Stimulated activated CD4-positive, alpha-beta T cell treated with anti-CD3 and anti-CD28 coated beads, TNF-alpha, amount 100 ng/mL, for 48 hours (primary cell): ENCODE measurements at places on chromosomes 2 and 18.

- DNase-seq = no peak
Measured at GRCh38 chr2:219441451-219442255, 7.0 kb downstream of the SPEG start.

GRCh38 chr18:59202258-59202820 is 17.6 kb upstream of the GRP start:
- DNase-seq = no peak

GRCh38 chr2:23629772-23630480 is 244.9 kb downstream of the KLHL29 start:
- DNase-seq = no peak

DNA sequence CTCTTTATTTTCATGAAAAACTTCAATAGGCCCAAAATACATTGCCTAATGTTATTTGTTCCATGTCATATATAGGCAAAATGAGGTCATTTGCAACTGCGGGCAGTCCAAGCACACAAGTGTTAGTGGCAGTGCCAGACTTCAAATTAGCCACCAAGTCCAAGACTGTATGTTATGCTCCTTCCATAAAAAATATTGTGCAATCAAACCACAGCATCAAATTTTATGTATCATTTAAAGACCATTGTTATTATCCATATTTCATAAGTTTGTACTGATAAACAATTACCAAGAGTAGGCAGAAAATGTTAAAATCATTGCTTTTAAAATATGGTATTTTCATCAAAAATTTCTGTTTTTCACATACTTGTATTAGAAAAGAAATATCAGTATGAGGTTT is 54.1 kb downstream of the XIRP2 start:
- no peak for DNase-seq

- DNase-seq = no peak
Measured at GRCh38 chr2:164055623-164056022, 319.8 kb upstream of the FIGN start.

- DNase-seq = no peak
Measured at GRCh38 chr2:3387011-3387410, 7.5 kb downstream of the TRAPPC12 start.

- DNase-seq = no peak
Measured at GRCh38 chr2:180646756-180647155, 333.6 kb upstream of the UBE2E3 start.

- DNase-seq = no peak
Measured at GRCh38 chr2:105812180-105813044, 67.7 kb downstream of the NCK2 start.

DNA sequence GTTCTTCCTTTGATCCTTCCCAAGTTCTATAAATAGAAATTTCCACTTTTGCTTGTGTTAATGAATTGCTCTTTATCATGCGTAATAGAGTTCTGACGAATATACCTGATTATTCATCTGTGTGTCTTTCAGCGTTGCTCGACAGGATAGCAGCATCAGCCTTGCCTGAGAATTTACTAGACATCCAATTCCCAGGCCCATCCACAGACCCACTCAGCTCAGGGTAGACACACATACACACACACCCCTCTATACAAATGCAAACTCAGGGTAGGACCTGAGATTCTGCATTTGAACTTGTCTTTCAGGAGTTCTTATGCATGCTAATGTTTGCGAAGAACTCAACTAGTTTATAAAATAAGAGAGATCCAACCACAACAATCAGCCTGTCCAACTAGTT is 343.4 kb upstream of the GYPC start:
- no peak for DNase-seq

DNA sequence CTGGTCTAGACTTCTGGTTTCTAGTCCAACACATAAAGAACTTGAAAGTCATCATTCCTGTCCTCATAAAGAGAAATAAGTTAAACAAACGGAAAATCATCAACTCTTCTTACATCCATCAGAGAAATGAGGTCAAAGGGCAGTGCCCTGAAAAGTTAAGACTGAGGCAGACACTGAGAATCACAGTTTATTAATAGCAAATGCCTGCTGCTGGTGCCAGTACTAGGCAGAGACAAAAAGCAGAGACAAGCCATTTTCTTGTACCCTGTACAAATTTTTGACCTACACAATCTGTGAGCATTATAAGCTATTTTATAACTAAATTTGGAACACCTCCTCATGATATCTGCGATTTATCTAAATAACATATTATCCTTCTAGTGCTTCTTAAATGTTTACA is 36.8 kb downstream of the ATF2 start:
- DNase-seq = no peak

DNA sequence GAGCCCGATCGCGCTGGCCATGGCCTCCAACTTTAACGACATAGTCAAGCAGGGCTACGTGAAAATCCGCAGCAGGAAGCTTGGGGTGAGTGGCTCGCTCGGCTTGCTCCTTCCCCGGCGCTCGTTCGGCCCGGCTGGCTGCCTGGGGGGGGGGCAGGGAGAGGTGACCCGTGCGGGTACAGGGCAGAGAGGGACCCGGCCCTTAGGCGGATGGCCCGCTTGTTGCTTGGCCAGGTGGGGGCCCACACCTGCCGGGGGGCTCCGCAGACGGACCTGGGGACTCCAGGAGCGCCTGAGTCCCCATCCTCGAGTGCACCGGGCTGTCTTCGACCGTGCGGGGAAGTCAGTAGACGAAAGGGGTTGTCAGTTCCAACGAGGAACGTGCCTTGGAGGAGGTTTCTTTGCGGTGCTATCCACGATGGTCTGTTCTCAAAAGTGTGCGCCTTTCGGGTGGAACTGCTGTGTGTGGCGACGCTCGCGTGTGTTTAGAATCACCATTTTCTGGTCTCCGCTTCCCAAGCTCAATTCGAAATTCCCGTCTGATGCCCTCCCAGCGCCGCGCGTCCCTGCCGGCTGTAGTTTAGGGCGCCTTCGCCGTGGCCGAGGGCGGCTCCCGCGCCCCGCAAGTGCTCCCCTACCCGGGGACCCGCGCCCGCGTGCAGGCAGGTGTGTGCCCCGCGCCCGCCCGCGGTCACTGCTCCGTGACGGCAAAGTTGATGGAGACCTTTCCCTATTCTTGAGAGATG is 711 bp downstream of the DOK6 start:
- no peak for DNase-seq

DNA sequence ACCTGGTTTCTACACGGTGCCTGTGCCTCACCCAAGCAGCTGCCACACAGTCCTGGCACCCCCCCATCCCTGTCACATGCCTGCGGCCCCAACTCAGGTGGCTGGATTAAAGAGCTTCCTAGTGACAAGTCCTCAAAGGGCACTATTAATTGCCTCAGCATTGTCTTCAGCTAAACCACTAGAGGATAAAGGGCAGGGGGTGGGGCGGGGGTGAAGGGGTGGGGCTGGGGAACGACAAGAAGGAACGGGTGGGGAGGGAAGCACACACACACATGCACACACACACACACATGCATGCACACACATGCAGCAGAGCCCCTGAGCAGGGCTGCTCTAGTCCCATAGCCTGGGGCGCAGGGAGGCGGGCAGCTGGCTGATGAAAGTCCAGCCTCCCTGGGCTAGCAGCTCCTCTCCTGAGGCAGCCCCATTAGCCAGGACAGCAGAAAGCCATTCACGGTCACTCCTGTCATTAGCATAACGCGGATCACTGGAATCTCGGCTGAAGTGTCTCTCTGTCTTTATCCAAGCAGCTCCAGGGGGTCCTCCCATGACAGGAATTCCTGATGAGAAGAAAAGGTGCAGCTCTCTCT is 7.4 kb upstream of the TEX261 start:
- DNase-seq = no peak

- DNase-seq = no peak
Measured at GRCh38 chr2:83233326-83233725, 1225.8 kb downstream of the SUCLG1 start.

GRCh38 chr2:64492821-64493220 is 31.3 kb upstream of the AFTPH start:
- no peak for DNase-seq

GRCh38 chr2:240620859-240621258 is 4.4 kb upstream of the GPR35 start:
- DNase-seq = no peak

GRCh38 chr2:240524963-240525718 is 32.6 kb downstream of the ANKMY1 start:
- DNase-seq = no peak

DNA sequence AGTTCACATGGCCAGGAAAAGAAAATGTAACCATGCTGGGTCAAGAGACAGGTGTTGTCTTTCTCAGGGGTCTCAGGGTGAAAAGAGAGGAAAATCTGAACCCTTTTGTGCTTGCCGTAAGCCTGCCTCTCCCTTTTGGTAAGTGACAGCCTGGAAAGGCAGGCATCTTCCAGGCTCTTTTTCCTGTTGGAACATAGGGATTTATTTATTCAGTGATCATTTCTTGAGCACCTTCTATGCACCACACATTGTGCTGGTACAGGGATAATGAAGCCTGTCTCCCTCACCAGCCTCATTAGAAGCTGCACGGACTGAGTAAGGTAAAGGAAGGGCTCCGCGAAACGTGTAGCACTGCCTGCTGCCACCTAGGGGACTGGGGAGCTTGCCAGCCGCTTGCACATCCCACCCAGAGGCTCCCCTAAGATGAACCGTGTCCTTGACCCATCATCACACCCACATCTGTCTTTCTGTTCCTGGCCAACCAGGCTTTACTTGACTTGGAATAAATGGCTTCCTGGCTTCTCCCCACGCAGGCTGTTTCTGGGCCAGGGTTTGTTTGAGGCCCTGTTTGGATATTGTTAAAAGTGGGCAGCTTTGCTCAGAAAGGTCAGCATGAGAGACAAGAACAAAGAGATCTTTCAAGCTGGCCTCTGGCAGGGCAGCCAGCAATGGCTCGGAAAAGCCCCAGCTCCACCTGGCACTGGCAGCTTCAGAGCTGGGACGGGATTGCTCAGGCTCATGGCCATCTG is 73.3 kb upstream of the MCFD2 start:
- DNase-seq = no peak

GRCh38 chr2:33620-34019 is 12.7 kb downstream of the FAM110C start:
- DNase-seq = peak; percentile 44

DNA sequence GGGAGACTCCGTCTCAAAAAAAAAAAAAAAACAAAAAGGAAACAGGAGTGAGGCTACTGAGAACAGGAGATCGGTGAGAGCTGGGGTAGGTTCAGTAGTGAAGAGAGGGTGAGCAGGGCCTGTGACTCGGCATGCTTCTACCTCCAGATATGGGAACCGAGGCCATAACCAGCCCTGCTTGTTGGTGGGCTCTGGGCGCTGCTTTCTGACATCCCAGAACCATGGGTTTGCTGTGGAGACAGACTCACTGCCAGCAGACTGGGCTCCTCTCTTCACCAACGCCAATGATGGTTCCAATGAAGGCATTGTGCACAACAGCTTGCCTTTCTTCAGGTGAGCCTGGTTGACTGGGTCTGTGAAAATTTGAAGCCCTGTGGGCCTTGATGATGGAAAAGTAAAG is 6.2 kb downstream of the CAD start:
- no peak for DNase-seq

DNA sequence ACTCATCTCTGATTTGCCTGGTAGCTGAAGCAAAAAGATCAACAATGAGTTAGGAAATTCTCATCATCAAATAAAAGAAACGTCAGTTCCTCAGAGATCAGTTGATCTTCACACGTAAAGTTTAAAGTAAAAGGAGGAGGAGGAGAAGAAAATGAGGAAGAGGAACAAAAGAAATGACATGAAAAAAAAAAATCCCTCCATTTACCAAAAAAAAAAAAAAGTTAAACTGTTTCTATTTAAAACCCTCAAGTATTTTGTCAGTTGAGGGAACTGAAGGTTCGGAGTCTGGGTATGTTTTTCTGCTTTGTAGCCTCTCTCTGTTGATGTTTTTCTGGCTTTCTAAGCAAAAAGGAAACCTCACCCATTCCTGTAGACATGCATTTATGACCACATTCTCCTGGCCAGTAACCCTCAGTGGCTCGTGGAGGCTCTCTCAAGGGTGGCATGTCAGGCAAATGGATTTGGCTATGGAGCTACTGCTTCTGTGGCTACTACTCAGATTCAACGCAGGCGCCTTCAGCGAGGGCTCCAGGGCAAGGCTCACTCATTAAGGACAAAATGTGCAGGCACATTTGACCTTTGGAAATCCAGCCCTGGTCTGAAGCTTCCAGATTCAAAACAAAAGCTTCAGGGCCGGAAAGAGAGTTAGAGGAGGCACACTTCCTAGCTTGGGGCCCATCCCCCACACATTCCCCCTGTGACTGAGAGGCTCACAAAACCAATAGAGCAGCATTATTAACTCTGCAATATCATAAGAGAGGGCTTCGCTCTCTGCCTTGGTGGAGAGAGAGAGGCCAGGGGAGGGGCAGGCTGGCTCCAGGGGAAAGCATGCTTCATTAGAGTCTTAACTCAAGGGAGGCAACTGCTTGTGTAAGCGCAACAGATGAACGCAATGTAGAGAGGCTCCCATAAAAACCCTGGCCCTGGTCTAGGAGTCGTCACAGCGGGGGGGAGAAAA is 22.3 kb downstream of the KLF7 start:
- no peak for DNase-seq

DNA sequence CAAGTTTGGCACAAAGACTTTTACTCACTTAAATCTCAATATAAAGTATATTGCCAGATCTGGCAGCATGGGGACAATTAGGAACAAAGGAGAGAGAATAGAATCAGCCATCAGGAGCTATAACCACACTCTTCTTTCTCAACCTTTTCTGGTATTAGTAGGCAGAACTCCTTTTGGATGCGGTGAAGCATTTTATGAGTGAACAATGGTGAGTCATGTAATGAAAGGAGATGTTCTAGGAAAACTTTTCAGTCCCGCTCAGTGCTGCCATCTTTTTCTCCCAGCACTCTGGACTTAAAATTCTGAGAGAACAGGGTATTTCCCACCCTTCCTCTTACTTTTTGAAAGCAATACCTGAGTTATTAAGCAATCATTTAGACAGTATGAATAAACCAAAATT is 32.2 kb downstream of the PLEKHA3 start:
- DNase-seq = no peak

- DNase-seq = no peak
Measured at GRCh38 chr18:32213693-32214092, 23.9 kb downstream of the MEP1B start.

- DNase-seq = no peak
Measured at GRCh38 chr2:109144721-109145120, 15.7 kb downstream of the SH3RF3 start.

- no peak for DNase-seq
Measured at GRCh38 chr2:207938886-207939285, 86.4 kb downstream of the PLEKHM3 start.

DNA sequence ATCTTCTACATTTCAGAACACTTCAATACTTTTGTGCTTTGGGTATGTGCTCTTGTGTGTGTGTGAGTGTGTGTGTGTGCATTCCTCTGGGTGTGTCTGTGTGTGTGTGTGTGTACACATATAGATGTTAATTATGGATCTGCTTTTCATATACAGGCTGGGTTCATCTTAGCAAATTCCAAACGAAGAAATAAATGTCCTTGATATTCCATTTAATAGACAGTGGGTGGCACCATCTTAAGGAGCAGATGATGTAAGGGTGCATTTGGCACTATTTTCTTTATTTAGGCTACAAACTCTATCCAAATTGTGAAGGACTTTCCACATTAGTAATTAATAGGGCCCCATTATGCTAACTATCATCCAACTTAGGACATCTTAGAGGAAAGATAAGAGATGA is 425.8 kb upstream of the POU3F3 start:
- no peak for DNase-seq

GRCh38 chr2:127389778-127390435 is 2.1 kb upstream of the MAP3K2 start:
- no peak for DNase-seq

GRCh38 chr2:40751981-40752380 is 300.1 kb upstream of the SLC8A1 start:
- DNase-seq = no peak
